ENCODE measurements at places on chromosomes 5 and 9.

GRCh38 chr5:81786496-81786895 lies 35.6 kb upstream of the SSBP2 start:
- no peak for DNase-seq

DNA sequence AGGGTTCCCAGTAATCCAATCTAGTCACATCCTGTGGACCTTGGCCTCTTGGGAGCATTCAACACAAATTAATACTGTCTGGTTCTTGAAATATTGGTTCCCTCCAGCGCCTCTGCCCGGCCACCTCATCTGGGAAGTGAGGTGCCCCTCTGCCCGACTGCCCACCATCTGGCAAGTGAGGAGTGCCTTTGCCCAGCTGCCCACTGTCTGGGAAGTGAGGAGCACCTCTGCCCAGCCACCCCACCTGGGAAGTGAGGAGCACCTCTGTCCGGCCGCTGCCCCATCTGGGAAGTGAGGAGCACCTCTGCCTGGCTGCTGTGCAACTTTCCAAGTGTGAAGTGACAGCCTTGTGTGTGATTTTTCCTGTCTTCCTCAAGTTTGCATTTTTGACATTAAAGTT lies 42.7 kb upstream of the SMIM15 start:
- DNase-seq: no peak

DNA sequence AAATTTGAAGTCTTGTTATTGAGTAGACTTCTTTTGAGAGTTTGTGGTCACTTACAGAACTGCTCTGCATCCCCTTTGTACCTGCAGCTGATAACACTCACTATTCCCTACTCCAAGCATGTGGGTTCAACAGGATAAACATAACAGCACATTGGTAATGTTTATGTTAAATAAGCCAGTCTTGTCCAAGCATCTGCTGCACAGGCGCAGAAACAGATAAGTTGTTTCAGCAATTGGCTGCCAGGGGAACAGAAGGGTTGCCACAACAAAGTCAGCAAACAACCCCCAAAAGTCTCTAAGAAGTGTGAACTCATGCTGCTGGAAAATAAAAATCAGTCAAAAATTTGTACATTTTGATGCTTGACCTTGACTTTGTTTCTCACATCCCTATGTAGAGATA lies 174.6 kb downstream of the GDNF start:
- no peak for DNase-seq

DNA sequence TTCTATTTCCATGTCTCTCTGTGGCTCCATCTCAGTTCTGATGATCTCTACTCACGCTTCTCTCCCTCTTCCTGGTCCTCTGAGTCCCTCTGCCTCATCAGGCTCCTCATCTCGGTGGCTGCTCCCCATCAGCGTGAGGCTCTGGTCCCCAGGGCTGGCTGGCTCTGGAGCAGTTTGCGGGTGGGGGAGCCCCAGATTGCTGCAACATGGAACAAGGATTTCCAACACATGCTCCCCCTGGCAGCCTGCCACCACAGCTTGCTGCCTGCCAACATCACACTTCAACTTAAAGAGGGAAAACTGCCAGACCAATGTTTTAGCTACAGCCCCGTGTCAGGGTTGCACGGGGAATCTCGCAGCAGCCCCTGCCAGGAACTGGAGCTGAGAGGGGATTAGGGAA lies 77.2 kb upstream of the NEK6 start:
- DNase-seq: no peak

DNA sequence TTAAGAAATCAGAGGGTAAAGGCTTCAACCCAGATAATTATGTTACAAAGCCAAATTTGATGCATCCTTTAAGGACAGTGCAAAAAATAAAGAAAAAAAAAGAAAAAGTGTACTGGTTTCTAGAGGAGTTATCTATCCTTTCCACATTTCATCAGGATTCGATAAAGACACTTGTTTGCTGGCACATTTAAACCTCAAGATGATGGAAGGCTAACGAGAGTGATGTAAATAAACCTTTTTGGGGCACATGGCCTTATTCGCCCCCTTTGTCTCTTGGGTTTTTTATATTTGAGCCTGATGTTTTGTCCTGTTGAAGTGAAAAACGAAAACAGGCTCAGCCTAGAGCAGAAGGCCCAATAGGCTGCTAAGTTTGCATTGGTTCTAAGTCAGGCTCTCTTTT lies 416.5 kb downstream of the TAF11L14 start:
- DNase-seq: no peak

- DNase-seq: peak; percentile 54
Observed at GRCh38 chr9:96040591-96041461, 165.3 kb downstream of the ERCC6L2 start.

DNA sequence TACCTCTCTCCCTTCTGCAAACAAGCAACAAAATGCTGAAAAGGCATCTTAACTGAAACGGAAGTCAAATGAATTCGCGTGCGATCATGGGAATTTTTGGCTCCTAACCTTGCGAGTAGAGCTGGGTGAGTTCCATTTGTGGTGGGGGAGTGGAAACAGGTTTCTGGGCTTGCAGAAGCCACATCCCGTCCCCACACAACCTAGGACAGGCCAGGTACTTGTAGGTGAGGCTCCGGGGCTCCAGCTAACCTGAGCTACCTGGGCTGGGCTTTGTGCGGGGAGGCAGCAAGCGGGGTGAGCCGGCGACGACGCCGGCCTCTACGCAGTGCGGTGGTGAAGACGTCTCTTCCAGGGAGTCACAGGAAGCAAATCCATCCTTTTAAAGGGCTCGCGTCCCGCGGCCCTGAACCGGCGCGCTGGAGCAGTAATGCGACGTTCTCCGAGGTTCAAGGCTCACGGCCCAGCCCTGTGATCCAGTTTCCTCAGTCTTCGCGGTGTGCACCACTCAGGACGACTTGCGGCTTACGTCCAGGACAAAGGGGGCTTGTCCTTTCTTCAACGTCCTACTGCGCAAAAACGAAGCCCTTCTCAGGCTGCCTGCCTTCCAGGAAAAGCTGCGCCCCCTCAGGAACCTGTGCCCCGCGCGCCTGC lies 567 bp upstream of the SPIN1 start:
- DNase-seq: no peak

- no peak for DNase-seq
Observed at GRCh38 chr5:59744531-59744992, 149.0 kb downstream of the PDE4D start.

- no peak for DNase-seq
Observed at GRCh38 chr5:133769842-133770241, 157.5 kb upstream of the FSTL4 start.

GRCh38 chr9:16608906-16609305 lies 261.6 kb downstream of the BNC2 start:
- no peak for DNase-seq

DNA sequence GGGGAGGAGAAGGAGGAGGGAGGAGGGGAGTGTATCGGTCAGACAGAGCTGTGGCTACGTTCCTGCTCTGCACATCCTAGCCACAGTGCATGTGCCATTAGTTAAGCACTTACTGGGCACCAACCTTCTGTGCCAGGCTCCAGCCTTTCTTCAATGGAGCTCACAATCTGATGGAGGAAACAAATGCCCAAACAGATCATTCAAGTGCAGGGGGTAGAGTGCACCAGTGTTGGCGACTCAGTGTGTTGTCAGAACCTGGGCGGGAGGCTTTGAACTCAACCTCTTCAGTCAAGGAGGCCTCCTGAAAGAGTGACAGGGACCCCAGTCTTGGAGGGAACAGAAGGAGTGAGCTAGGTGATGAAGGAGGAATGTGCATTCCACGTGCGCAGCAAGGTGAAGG lies 51.9 kb upstream of the SHB start:
- DNase-seq: no peak

- no peak for DNase-seq
Observed at GRCh38 chr9:81885602-81886001, 42.6 kb upstream of the SPATA31D4 start.

GRCh38 chr9:112783551-112783954 lies 33.0 kb downstream of the SNX30 start:
- no peak for DNase-seq

- DNase-seq: no peak
Observed at GRCh38 chr5:143200781-143201398, 202.6 kb downstream of the NR3C1 start.

GRCh38 chr9:32965999-32966722 lies 35.3 kb downstream of the APTX start:
- no peak for DNase-seq

GRCh38 chr9:131817073-131817472 lies 77.2 kb upstream of the RAPGEF1 start:
- DNase-seq: no peak

DNA sequence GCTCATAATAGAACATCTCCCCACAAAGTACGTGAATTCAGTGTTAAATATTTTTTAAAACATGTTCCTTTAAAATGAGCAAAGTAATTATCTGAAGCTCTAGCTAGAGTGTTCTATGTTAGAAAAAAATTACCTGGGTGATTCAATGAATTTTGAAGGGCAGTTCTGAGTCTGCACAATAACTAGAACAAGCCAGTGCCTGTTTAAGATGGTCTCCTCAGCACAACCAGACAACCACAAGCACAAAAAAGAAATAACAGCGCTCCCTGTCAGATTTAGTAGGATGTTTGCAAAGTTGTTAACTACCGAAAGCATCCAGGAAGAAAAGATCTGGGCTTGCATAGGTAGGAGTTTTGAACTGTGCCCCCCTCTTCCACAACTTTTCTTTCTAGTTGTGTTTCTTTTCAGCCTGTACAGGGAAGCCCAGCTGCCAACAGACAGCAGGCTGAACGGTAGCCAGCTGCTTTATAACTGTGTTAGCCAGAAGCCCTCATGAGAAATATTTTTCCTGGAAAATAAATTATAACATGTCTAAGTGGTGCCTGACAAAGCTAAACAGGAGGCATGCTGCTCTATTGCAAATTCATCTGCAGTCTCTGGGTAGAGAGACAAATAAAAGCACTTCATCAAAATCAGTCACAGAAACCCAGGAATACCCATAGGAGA lies 1026.9 kb downstream of the MAT2B start:
- no peak for DNase-seq

DNA sequence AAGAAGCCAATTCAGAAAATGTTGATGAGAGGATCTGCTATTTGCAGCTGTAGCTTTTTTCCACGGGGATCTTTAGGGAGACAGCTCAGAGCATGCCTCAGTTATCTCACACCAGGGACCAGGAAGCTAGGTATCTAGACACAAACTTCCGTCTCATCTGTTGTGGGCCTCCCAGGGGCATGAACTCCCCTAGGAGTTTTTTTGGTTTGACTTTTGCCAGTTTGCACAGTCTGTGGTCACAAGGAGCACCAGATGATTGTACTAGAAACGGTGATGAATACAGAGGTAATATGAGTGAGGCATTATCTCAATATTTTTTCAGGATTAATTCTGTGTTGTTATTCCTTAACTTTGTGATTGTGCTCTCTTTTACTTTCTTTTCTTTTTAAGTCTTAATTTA lies 533.2 kb upstream of the SEMA6A start:
- no peak for DNase-seq

- no peak for DNase-seq
Observed at GRCh38 chr5:148913985-148914431, 87.6 kb downstream of the ADRB2 start.

DNA sequence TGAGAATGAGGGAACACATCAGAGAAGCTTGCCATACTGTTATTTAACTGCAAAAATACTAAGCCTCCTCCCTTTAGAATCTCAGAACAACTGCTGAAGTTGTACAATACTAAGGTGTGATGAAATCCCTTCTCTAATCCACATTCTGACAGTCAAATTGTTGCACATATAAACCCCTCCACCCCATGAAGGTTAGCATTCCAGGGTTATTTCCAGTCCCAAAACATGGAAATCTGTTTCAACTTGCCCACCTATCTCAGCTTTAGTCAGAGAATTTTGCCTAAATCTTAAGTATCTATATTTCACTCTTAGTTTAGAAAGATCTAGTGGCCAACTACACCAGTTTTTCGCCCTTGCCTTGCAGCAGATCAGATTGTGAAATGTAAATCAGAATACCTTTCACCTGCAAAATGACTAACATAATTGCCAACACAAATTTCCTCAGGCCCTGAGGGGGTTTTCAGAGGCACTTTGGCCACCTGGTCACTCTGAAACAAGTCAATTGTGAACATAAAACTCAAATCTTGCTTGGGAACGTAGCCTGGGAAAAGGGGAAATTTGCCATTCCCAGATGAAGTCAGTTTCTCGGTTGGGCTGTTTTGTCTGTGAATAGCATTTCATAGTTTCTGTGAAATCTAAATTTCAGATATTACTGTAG lies 93.9 kb downstream of the EFNA5 start:
- DNase-seq: no peak

DNA sequence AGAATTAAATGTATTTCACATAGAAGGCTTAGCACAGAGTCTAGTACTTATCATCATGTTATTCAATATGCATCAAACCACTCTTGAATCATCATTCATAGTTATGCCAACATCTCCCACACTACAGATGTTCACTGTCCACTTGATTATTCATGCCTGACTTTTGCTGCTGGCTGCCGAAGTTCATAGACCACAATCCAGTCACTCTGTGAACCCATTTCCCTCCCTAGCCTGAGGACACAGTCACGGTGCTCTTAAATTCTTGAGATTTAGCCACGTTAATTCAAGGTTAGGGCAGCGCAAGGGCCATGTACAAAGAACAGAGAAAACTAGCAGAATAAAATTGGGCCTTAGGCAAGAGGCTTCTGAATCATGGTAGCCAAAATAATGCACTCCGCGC lies 32.4 kb downstream of the ABCA1 start:
- no peak for DNase-seq

GRCh38 chr5:87885758-87886157 lies 382.9 kb downstream of the TMEM161B start:
- no peak for DNase-seq

- no peak for DNase-seq
Observed at GRCh38 chr5:110580625-110581024, 145.8 kb downstream of the TMEM232 start.

DNA sequence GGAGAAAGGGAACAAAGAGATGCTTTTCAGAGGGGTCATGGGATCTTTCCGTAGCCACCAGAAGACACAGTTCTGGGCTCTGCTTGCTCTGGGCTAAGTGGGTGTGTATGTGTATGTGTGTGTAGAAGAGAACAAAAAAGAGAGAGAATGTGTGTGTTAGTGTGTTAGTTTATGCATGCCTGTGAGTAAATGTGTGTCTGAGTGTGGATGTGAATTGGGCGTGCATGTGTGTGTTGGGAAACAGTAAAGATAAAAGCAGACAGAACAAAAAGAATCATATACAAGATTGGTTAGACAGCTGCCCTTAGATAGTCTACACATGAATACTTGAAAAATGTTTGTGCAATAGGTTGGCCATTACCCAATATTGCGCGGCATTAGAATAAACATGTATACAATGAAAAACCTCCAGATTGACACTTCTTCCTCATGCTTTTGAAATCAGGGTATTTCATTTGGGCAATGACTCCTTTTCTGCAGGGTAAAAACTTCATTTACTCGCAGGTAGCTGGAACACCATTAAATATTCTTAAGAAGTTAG lies 36.5 kb upstream of the HSPA9 start:
- no peak for DNase-seq

GRCh38 chr5:134462761-134463160 lies 51.1 kb upstream of the CDKN2AIPNL start:
- DNase-seq: peak; percentile 77

GRCh38 chr9:34484678-34485077 lies 26.1 kb downstream of the DNAI1 start:
- DNase-seq: no peak

DNA sequence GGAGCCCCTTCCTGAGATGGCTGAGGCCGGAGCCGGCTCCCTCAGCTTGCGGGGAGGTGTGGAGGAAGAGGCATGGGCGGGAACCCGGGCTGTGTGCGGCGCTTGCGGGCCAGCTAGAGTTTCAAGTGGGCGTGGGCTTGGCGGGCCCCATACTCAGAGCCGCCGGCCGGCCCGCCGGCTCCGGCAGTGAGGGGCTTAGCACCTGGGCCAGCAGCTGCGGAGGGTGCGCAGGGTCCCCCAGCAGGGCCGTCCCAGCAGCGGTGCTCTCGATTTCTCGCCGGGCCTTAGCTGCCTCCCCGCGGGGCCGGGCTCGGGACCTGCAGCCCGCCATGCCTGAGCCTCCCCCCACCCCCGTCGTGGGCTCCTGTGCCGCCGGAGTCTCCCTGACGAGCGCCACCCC lies 67.9 kb upstream of the SLC28A3 start:
- DNase-seq: no peak
